ENCODE measurements at places on chromosomes 1 and 21. TPM values are rescaled to one million over a fixed set of nuclear protein-coding genes. Genes with fewer than 3 reads are reported as not detected.

Gene LAMC2
- total RNA-seq, result not detected

Gene FAM177B
- total RNA-seq, result not detected

Gene F13B
- total RNA-seq, result not detected

Gene AMY1A
- total RNA-seq, result not detected

Gene CHODL
- 0.21 TPM for total RNA-seq

Gene AMPD1
- not detected for total RNA-seq

Gene KRTAP19-3
- total RNA-seq, result not detected
